Gastroesophageal sphincter (tissue), 4 donors: ENCODE measurements at places on chromosomes 6 and 20.

- no peak for ATAC-seq
Observed at GRCh38 chr20:63896264-63897105, 1.6 kb downstream of the DNAJC5 start.

DNA sequence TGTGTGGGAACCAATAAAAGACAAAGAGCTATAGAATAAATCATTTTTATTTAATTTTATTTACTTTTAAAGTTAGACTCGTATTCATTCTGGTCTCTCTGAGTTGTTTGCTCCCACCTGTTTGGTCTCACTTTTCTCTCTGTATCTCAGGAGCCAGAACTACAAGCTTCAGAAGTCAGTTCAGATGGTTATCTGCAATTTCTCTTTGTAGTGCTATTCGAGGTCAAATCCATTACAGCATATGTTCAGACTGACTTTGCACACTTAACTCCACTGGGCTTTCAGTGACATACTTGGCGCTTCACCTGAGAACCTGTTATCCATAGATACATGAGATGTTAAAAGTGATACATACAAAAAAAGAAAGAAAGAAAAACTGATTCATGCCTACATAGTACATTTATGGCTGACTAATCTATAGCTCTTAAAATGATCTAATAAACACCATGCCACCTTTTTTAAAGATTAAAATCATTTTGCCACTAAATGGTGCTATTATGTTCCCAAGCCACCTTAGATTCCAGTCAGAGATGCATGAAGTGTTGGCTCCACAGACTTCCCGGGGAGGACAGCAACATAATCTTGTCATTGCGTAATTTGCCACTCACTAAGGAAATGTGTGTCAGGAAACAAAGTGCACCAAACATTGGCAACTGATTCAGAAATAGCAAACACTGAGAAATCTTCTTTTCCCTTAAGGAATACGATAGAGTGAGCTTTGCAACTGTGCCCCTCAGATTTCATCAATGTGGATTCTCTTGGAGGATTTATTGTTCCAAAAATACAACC lies 396.7 kb downstream of the HACE1 start:
- ATAC-seq, result no peak

- ATAC-seq, result no peak
Observed at GRCh38 chr6:12717356-12717755, 789 bp downstream of the PHACTR1 start.

GRCh38 chr6:157813191-157813590 lies 9.9 kb upstream of the SNX9 start:
- ATAC-seq, result peak; percentile 61

GRCh38 chr20:51104960-51105920 lies 82.3 kb upstream of the KCNG1 start:
- ATAC-seq, result no peak

DNA sequence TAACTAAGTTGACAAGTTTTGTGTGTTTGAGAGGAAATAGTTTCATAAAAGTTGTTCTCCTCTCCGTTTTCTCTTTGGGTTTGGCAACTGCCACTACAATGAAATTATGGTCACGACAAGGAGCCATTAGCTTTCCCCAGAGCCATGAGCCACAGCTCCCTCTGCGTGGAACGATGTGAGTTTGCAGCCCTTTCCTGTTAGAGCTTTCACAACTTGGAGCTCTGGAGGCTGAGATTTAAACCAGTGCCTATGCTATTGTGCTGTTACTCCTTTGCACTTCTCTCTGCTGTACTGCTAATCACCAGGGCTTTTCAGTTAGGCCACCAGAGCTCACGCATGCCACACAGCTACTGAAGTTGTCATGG lies 29.3 kb upstream of the TXNDC5 start:
- ATAC-seq, result no peak

DNA sequence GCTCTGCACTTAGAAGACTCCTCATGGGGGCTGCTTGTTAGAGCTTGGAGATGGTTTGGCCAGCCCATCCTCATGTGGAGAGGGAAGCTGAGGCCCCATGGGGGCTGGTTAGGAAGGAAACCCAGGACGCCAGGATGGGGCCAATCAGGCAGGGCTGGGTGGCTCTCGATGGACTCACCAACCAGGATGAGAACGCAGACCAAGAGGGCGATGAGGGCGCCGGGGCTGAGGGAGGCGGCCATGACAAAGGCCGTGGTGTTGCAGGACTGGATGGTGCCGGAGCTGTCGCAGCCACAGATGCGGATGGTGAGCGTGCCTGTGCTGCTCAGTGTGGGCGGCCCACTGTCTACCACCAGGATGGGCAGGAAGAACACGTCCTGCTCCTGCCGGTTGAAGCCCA lies 59.7 kb downstream of the CD40 start:
- ATAC-seq, result no peak

GRCh38 chr20:4684837-4685413 lies 36.8 kb upstream of the PRND start:
- no peak for ATAC-seq

GRCh38 chr6:44071670-44072451 lies 55.4 kb downstream of the MRPL14 start:
- no peak for ATAC-seq

DNA sequence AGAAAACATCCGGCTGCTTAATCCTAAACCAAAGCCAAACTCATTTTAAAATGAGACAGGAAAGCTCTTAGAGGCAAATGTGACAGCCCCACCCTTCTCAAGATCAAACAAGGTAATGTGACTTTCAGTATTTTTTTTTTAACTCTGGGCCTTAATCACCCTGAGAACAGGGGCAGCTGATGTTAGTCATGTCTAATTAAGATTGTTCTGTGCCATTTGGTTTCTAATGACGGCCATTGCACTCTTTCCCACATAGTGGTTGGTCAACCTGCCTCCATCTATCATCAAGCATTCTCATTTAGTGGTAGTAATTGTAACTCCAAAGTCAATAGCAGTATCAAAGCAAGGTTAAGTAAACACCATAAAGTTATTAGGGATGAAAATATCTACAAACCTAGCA lies 191.6 kb upstream of the EXOC2 start:
- no peak for ATAC-seq

- ATAC-seq, result no peak
Observed at GRCh38 chr6:81093051-81093450, 659.4 kb downstream of the TENT5A start.

DNA sequence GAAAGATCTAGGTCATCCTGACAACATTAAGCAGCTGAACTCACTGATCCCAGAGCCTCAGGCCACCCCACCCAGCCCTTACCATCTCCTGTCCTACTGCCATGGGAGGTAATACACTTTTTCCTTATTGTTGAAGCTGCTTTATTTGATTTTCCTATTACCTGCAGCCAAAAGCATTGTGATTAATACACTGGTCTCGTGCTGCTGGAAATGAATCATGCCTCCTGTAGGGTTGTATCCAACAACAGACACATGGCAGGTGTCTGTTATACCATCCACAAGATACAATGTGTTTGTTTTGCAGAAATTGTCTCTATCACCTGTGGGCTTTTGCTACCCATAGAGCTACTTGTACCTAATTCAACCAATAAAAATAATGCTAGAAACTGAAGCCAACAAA lies 34.2 kb downstream of the MYLIP start:
- ATAC-seq, result no peak

GRCh38 chr20:64210656-64211369 lies 44.7 kb upstream of the PCMTD2 start:
- ATAC-seq, result no peak

DNA sequence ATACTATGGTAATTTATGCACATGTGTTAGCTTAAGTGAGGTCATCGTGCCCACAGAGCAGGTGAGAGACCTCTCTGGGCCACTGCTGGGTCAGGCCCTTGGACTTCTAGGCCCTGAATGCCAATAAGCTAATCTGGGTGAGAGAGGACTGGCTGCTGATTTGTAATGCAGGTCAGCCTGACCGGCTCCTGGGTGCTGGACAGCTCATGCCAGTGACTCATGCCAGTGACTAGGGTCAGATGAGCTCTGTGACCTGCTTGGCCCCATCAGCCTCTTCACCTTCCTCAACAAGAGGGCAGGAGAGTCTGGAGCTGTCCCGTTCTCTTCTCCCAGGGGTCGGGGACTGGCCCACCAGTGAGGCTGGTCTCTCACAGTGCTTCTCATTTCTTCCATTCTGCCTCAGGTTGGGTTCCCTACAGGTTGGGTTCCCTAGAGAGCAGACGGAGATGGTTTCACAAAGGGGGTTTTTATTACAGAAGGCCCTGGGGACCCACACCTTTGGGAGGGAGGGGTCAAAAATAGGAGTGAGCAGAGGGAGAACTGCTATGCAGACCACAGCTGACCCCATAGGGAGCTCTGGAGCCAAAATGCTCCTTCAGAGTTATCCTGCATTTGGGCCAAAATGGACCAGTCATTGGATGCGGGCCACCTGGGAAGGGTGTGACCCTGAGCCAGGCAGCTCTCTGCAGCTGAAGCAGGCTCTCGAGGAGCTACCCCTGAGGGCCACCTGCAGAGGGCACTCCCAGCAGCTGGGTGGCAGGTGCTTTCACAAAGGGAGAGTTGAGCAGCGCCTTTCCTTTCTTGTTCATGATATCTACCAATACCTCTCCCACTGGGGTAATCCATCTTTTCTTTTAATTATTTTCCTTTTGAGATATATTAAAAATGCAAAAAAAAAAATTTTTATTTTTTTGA lies 2.2 kb upstream of the OXT start:
- ATAC-seq, result no peak

DNA sequence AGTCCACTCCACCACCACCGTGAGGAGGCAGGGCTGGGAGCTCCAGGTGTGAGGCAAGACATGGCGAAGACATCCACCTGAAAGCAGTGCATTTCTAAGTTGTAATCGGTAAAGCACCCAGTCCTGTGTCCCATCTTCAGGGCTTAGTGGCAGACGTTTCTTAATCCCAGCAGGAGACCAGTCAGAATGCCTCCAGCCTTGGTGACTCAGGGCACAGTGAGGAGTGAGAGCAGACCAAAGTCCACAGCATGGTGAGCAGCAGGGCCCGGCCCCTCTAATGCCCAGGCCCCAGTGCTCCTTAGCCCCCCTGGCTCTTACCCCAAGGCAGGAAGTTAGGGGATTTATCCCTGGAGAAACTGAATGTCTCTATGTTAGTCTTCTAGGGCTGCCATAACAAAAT lies 183.9 kb downstream of the SYNDIG1 start:
- ATAC-seq, result no peak

GRCh38 chr6:28635547-28636158 lies 110.0 kb downstream of the GPX5 start:
- ATAC-seq, result no peak

DNA sequence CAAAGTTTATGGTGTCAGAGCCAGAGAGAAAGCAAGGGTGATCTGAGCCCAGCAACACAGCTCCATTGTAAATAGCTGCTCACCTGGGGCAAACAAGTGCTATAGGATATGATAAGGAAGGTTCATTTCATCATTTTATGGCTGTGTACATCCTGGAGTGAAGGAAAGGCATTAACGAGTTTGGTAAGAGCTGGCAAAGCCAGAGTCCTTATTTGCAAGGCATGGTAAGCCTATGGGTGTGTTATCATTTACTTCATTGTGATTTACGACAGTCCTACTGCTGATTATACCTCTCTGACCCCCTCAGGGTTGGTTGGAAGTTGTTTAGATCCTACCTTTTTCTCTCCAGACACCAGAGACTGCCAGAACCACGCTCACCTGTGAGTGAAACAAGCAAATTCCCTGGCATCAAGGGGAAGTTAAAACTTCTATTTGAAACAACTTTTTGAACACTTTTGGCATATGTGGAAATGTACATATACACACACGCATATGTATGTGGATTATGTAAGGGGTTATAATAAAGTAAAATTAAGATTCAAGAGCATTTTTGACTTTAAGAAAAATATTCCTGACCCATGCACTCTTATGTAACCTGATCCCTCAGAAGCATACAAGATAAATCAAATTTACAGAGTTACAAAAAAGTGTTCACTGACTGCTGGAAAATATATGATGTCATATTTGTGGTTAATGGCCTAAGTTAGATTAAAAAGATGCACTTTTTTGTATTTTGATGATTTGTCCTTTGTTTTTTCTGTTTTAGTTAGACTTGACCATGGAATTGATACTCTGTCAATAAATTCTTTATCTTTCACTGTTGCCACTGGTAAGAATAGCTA lies 40.4 kb upstream of the EDN1 start:
- no peak for ATAC-seq

- no peak for ATAC-seq
Observed at GRCh38 chr6:165543781-165544180, 119.3 kb downstream of the PDE10A start.

- no peak for ATAC-seq
Observed at GRCh38 chr6:83152913-83153312, 40.2 kb downstream of the PGM3 start.

DNA sequence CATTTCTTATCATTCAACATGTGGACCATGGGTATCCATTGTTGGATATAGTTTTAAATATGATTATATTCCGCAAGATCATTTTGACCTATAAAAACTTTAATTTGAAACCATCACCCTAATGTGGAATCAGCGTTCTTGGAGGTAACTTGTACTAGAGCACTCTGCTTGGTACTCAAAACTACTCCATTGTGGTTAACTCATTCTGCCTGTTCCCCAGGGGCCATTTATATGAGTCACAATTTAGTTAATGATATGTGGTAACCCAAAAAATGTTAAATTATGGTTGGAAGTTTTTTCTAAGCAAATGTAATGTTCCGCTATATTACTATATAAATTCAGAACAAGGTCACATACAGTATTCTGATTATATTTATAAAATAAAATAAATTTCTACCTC lies 109.3 kb downstream of the TRDN start:
- ATAC-seq, result no peak

DNA sequence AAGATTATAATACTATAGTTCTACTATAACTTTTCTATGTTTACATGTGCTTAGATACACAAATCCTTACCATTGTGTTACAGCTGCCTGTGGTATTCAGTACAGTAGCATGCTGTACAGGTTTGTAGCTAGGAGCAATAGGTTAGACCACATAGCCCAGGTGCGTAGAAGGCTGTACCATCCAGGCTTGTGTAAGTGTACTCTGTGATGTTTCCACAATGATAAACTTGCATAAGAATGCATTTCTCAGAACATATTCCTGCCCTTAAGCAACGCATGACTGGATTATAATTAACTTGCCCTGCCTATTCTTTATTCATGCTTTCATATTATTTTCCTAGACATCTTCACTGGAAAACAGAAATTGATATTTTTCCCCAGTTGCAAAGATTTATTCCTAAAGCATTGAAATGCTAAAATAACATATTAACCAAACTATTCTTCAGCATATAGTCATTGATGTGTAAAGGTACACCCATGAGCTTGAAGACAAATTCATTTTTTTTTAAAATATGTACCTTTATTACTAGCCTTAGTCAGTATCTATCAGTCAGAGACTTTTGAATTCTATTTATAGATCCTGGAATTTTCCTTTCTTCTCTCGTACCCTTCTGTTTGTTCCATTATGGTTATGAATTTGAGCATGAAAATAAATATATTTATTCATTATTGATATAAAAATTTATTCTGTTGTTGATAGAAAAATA lies 7.2 kb upstream of the CTAGE9 start:
- ATAC-seq, result no peak
